ENCODE measurements at places on chromosomes 3 and 15.

DNA sequence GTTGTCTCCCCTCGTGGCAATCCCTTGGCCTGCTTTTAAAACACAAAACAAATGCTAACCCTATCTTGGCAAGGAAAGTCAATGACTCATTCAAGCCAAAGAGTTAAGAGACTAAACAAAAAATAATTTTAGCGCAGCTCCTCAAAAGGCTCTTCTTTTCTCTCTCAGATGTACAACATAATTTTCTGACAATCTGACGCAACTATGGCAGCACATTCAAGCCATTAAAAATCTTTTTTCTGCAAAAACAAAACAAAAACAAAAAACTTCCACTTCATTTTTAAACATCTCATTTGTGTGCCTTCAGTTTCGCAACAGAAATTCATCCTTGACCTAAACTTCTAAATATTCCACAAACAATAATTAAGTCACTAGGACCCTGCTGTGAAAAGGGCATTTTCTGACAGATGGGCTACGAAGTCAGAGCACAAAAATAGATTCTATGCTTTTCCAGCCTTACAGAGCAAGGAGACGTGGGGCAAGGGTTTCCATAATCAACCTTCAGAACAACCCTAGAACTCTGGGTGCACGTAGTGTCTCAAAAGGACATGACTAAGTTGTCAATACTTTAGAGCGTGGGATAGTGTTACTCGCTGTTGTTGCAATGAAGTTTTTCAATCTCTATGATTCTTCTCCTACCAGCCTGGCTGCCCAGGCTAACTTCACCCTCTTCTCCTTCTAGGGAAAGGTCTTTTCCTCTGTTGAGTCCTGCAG, 84.3 kb downstream of the MB21D2 start:
- DNase-seq: no peak

DNA sequence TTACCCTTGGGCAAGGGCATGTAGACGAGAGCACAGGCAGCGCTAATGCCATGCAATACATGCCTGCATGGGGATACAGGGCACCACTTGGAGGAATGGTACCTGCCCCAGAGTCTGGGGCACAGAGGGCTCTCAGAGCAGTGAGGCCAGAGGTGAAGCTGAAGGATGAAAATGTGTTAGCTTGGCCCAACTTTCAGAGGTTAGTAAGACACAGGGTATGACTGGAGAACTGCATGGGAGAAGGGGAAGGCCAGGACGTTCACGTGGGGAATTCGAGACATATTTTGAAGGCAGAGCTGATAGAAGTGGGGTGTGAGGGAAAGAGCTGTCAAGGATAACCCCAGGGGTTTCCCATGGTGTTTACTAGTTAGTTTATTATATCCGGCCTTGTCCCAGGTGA, 19.6 kb downstream of the CSRNP1 start:
- no peak for DNase-seq

GRCh38 chr15:40295877-40296560, 11.7 kb downstream of the PLCB2 start:
- no peak for DNase-seq

DNA sequence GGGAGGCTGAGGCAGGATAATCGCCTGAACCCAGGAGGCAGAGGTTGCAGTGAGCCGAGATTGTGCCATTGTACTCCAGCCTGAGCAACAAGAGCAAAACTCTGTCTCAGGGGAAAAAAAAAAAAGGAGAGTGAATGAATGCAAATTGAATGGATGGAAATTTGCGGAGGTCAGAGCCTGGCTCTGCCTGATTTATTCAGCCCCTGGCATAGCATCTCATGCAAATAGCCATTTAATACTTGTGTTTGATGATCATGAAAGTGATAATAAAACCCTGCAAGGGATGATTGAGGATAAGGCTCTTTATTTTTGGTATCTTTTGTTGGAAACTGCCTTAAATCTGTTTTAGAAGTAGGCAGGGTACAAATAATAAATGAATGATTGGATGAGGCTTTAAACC, 133.0 kb upstream of the SEMA6D start:
- no peak for DNase-seq

GRCh38 chr15:91068966-91069365, 31.1 kb upstream of the SV2B start:
- DNase-seq: no peak

GRCh38 chr15:41932101-41932500, 38.2 kb upstream of the SPTBN5 start:
- DNase-seq: no peak

DNA sequence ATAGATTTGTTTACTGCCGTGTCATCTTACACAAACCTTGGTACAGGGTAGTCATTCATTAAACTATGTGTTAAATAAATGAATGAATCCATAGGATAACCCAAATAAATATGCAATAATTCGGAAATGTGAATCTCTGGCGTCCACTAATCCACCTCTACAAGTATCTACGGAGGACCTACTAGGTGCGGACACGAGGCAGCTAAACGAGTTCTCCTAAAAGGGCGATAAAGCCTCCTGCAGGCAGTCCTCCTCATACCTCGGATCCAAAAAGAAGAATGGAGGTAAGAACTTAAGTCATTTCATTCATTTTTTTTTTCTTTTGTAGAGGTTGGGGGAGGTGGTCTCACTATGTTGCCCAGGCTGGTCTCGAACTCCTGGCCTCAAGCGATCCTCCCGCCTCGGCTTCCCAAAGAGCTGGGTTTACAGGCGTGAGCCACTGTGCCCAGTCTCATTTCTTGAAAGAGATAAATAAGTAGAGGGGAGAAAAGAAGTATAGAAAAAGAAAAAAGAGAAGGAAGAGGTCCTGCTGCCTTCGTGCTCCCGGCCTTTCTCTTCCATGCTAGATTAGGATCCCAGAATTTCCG, 706 bp upstream of the RPL35A start:
- no peak for DNase-seq

DNA sequence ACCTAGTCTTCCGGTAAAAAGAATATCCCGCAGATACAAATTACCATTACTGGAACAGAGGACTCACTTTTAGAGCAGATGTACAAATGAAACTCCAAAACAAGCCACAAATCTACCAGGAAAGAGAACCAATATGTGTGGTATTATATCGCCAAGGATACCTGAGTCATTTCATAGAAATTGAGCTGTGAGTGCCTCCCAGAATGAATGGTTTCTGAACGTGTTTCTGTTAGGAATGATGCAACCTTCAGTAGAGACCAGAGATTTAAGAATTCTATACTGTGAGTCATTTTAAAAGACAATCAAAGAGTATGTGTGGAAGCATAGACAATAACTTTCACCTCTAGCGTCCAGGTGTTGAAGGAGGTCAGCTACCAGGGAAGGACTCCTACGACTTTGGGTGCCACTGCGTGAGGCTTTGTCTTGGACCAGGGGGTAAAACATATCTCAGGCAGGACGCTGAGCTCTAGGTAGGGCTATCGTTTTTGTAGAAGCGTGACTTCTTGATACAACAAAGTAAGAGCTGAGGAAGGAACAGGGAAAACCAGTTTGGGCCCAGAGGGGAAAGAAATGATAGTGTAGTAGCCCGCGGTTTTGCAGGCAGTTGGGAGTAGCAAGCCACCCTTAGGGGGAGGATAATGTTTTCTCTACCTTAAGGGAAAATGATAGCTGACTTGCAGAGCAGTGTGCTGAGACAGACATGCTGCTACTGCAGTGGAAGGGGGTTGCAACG, 210.4 kb downstream of the TP63 start:
- DNase-seq: no peak

DNA sequence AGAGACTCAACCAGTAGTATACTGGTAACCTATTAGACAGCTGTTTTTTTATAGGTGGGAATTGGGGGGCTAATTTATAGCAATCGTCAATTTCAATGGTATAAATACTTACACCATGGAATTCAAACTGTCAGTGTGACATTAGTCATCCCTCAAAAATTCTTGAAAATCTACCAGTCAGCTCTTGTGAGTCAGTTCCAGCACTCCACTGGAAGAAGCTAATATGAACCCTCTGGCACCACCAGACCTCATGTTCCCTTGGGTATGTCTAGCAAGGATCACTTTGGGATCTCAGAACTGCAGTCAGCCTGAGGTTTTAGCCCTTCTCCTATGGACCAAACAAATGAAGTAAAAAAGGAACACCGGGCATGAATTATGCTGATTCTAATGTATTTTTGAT, 11.8 kb upstream of the UACA start:
- DNase-seq: no peak

- DNase-seq: peak; percentile 15
Measured at GRCh38 chr3:141243271-141243707, 11.7 kb downstream of the PXYLP1 start.

GRCh38 chr3:165640970-165641369, 196.3 kb downstream of the BCHE start:
- no peak for DNase-seq

DNA sequence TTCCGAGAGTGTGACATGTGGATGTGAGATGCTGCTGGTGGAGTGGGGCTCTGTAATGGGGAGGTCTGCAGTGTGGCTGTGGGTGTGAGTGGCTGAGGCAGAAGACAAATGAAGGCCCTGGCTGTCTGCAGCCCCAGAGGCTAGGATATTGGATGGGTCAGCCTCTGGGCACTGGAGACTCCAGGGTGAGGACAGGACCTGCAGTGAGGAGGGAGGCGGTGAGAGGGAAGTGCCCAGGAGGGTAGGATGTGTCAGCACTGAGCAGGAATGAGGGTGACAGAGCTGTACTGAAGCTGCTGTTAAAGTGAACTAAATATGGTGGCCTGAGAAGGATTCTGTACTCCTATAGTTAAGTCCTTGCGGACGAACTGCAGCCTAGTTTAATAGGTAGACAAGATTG, 27.3 kb upstream of the PXYLP1 start:
- no peak for DNase-seq

GRCh38 chr3:18780959-18781358, 355.8 kb upstream of the SATB1 start:
- DNase-seq: no peak

- DNase-seq: peak; percentile 19
Measured at GRCh38 chr3:109731639-109732473, 394.5 kb upstream of the DPPA4 start.

GRCh38 chr15:44034933-44035624, 160.0 kb downstream of the FRMD5 start:
- DNase-seq: no peak

DNA sequence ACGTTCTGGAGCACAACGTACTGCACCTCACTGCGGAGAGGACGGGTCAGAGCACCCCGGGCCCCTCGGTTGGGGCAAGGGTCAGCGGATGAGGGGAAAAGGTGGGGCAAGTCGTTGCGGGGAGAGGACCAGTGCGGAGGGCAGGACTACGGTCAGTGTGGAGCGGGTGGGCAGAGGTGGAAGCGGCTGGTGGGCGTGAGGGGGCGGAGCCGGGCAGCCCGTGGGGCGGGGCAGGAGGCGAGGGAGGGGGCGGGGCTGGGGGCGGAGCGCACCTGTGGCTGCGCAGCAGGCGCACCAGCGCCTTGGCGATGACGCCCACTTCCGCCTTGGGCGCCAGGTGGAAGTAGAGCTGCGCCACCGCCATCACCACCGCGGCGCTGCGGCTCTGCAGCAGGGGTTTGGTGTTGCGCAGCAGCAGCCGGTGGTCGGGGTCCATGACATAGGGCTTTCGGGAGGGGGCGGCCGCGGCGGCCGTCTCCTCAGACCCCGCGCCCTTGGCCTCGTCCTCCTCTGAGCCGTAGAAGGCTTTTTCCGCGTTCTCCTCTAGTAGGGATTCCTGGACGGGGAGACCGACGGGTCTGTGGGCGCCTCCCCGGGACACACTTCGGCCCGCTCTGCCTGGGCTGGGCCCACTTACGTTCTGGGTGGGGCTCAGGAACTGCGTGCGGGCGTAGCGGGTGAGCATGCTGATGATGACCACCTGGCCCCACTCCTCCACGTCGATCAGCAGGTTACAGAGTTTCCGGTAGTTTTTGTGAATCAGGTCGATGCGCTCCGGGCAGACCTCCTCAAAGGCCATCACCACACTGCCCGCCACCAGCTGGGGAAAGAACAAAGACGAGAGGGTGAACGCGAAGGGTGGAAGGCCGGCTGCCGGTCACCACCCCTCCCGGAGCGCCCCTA, 29.2 kb downstream of the AP3B2 start:
- peak; percentile 62 for DNase-seq

DNA sequence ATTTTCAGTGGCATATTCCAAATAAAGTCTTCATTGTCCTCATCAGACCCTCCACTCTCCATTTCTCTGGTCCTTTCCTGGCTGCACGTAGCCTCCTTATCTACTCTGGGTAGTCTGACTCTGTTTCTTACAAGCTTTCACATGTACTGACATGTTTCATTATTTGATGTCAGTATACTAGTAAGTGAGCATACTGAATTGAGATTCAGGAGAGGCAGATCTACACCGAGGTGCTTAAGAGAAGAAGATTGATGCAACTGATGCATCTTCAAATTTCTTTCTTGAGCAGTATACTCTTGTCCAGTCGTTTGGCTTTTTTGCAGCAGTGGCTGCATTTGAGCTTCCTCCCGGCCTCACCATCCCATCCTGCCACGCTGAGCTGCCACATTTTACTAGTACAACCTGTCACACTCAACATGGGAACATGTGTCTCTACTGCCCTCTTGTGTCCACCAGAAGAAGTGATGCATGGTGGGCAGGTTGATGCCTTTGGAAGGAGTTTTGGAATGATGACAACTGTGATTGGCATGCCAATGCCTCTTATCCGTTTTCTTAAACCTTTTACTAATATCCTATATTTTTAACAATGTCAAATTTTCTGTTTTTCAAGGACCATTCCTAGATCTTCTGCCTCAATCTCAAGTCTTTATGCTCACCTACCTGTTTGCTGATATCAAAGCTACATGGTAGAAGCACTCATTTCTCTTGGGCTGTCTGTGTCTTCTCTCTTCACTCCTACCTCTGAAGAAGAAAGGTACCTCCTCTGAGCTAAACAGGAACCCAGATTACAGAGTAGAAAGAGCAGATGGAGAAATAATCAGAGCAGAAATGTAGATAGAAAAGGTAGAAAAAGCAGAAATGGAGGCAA, 38.7 kb downstream of the GUCA1C start:
- peak; percentile 27 for DNase-seq

- no peak for DNase-seq
Measured at GRCh38 chr3:102450976-102451375, 16.2 kb downstream of the ZPLD1 start.

DNA sequence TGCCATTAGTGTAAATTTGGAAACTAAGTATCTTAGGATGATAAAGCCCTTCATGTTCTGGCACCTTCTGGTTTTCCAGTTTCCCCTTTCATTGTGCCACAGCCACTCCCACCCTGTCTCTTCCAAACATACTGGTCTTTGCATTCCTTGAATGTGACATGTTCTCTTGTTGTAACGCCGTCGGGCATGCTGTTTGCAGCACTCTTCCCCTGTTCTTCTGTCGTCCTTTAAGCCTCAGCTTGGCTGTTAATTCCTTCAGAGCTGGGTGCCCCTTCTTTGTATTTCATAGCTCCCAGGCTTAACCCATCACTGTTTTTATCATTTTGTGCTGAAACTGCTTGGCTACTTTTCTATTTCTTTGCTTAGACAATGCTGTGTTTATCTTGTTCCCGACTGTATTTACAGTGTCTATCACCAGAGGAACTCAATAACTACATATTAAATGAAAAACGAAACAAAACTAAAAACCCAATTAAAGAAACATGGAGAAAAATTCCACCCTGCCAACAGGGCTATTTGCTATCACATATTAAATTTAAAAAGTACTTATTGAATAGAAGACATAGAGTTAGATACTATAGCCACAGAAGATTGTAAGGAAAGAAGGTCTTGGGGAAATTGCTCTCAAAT, 95.4 kb upstream of the KCNAB1 start:
- DNase-seq: no peak

Measured in activated T-helper 1 cell treated with anti-CD3 and anti-CD28 coated beads, Interleukin-2, amount 50 U/mL, for 16 hours (primary cell).